ENCODE measurements at places on chromosomes 12 and 14. TPM values are rescaled to one million over a fixed set of nuclear protein-coding genes. Genes with fewer than 3 reads are reported as not detected.

DNA sequence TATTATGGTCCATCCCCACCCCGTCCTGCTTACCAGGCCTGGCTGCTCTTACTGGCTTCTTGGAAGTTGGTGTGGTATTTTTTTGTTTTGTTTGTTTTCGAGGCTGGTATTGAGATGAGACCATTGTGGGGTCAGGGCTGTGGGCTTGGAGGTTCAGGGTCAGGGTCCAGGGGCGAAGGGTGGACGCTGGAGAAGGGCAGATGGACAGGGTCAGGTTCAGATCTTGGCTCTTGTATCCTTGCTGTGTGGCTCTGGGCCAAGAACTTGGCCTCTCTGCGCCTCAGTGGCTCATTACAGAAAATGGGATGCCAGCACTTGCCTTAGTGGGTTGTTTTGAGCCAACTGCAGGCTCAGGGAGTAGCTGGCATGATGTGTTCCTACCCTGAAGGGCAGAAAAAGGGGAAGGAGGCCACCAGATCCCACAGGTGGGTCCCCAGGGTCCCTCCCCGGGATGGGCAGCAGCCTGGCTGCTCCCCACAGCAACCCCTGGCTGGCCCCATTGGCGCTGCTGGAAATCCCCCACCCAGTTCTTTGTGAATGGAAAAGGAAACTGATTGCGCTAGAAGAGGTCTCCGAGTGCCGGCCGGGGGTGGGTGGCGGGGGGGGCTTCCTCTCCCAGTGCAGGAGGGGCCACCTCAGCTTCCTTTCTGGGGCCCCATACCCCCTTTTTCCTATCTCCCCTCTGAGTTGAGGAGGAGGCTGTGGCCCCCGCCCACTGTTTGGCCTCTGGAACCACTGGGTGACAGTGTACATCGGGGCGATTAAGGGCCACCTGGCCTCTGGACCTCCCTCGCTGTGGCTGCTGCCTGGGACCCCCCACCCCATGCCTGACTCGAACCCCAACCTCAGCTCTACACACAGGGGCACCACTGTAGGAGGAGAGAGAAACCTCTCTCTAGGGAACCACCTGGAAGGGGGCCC lies 25.0 kb downstream of the SH2B3 start:
- no peaks in the 10 kb centered on the region for H3K36me3 ChIP-seq
- no peaks in the 10 kb centered on the region for H3K27me3 ChIP-seq
- peak overlapping the region; percentile 28 for H3K27ac ChIP-seq
- H3K4me3 ChIP-seq, result no peak overlapping the region

The KCNH3 gene
- total RNA-seq, result 2.2 TPM

DNA sequence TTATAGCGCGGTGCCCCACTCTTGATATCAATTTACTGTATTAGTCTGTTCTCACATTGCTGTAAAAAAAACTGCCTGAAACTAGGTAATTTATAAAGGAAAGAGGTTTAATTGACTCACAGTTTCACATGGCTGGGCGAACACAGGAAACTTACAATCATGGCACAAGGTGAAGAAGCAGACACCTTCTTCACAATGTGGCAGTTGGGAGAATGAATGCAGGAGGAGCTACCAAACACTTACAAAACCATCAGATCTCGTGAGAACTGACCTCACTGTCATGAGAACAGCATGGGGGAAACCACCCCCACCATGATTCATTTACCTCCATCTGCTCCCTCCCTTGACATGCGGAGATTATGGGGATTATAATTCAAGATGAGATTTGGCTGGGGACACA lies 42.3 kb downstream of the FBXO34 start:
- peaks cover 4% of the 10 kb centered on the region for H3K4me1 ChIP-seq
- H3K4me3 ChIP-seq, result no peak overlapping the region
- no peaks in the 10 kb centered on the region for H3K36me3 ChIP-seq
- no peak for DNase-seq
- no peak overlapping the region for H3K27ac ChIP-seq
- H3K27me3 ChIP-seq, result no peaks in the 10 kb centered on the region

The TMEM253 gene
- total RNA-seq, result not detected

DNA sequence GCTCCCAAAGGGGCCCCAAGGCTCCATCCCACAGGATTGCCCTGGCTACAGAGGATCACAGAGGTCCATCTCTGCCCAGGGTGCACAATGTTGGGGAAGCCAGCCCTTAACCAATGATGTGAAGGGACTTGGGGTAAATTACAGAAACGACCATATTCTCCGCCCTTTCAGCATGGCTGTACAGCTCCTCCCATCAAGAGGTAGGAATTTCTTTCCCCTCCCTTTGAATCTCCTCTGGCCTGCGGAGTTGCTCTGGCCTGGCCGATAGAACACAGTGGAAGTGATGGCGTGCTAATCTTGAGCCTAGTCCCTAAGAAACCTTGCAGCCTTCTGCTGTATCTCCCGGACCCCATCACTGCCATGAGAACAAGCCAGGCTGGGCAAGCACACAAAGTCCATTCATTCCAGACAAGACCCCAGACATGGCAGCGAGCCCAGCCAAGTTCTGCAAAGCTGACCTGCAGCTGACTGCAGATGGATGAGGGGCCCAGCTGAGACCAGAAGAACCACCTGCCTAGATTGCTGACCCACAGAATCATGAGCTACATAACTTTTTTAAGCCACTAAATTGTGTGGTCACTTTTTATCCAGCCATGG lies 6.9 kb upstream of the IFI27 start:
- no peak for DNase-seq
- no peaks in the 10 kb centered on the region for H3K27me3 ChIP-seq
- no peak overlapping the region for H3K4me3 ChIP-seq

DNA sequence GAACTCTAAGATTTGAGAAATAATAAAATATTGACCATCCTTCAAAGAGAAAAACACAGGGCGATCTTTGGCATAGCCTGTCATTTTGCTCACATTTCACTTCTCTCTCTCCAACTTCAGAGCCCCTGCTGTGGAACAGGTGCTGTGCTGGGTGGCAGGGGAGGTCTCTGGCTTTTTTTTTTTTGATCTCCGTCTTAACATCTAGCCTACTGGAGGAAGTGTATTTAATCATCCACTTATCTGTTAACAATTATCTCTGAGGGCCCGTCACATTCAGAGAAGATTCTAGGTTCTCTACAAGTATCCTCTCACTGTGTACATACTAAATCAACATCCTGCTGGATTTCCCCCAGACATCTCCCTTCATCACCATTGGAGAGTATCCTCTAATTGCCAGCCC lies 34.1 kb downstream of the CHST11 start:
- H3K27ac ChIP-seq, result no peak overlapping the region
- no peak overlapping the region for H3K4me3 ChIP-seq
- no peak for DNase-seq
- H3K36me3 ChIP-seq, result no peaks in the 10 kb centered on the region
- no peaks in the 10 kb centered on the region for H3K4me1 ChIP-seq

DNA sequence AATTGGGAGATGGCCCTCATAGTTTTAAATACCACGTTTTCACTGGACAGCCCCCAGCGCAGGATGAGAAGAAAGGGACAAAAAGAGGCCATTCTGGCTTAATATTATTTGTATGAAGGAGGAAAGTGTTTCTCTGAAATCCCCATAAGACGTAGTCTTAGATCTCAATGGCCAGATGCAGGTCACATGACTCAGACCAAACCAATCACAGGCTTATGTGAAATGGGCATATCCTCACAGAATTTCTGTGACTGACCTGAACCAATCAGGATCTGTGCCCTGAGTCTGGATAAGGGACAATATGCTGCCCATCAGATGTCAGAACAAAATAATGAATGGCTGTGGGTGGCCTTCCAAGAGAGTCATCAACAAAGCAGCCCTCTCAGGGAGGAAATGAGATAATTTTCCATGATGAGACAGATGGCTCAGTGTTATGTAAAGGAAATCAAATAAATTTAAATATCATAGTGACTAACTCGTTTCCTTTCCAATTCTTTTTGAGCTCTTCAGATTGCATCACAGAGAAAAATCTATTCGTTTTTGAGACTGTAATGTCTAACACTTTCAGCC lies 1009.5 kb upstream of the TMEM132C start:
- no peaks in the 10 kb centered on the region for H3K4me1 ChIP-seq
- no peak overlapping the region for H3K4me3 ChIP-seq
- no peak overlapping the region for H3K27ac ChIP-seq
- no peaks in the 10 kb centered on the region for H3K27me3 ChIP-seq
- DNase-seq, result no peak

DNA sequence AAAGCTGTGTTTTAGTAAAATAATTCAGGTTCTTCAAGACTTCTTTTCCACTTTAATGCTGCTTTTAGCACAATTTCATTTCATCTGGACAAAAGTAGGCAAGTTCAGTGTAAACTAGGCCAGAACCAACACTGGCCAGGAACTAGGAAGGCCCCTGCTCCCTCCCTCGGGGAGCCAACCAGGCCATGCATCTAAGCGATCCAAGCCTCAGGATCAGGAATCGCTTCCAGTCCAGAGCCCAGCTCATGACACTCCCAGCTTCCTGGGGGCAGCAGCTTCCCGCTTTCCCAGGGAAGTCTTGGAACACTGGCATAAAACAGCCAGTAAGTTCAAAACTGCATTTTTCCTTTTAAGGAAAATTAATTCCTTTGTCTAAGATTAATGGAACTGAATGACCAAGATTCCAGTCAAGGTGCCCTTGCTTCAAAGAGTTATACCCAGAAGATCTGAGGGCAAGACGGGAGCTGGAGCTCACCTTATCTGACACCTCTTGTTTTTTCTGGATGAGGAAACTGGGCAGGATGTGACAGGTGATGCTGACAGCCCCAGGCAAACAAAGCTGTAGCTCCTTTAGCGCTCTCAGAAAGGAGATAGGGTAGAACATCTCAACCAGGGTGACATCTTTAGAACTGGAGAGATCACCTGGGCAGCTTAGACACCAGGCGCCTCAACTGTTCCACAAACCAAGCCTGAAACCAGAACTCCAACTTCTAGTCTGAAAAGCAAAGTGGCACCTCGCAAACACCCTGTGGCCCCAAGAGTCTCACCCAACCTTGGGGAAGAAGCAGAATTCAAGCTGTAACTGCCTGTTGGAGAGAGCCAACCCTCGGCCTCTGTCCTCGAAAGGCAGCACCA lies 61.4 kb upstream of the PNMA1 start:
- H3K4me1 ChIP-seq, result peaks cover 11% of the 10 kb centered on the region
- no peak for DNase-seq
- H3K27ac ChIP-seq, result no peak overlapping the region
- H3K36me3 ChIP-seq, result no peaks in the 10 kb centered on the region
- no peak overlapping the region for H3K4me3 ChIP-seq

DNA sequence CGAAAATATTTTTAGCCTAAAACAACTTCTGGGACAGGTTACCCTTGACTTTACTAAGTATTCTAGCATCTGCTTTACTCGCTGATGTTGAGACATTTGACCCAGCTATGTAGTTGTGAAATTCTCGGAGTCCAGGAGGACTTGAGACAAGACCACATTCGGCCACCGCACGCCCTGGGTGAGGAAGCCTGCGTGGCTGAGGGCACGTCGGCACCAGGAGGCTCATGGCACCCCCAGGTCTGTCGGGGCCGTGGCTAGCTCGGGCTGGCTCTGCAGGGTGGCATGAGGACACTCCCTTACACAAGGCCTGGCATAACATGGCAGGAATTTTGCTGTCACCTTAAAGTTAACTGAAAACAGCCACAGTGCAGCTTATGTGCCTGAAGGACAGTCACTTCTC lies 58.1 kb upstream of the MMP17 start:
- no peak overlapping the region for H3K27ac ChIP-seq
- DNase-seq, result no peak
- H3K4me3 ChIP-seq, result no peak overlapping the region
- no peaks in the 10 kb centered on the region for H3K27me3 ChIP-seq
- no peaks in the 10 kb centered on the region for H3K36me3 ChIP-seq

- DNase-seq, result no peak
- no peak overlapping the region for H3K4me3 ChIP-seq
- peak overlapping the region; percentile 48 for H3K27ac ChIP-seq
- H3K36me3 ChIP-seq, result no peaks in the 10 kb centered on the region
Measured at GRCh38 chr12:19547271-19547671, 108.0 kb downstream of the AEBP2 start.

- H3K4me1 ChIP-seq, result no peaks in the 10 kb centered on the region
- H3K27ac ChIP-seq, result no peak overlapping the region
- no peak overlapping the region for H3K4me3 ChIP-seq
- H3K27me3 ChIP-seq, result no peaks in the 10 kb centered on the region
- H3K36me3 ChIP-seq, result no peaks in the 10 kb centered on the region
Measured at GRCh38 chr12:66929121-66929520, 250.2 kb upstream of the GRIP1 start.

The TEX22 gene
- total RNA-seq, result 0.73 TPM

DNA sequence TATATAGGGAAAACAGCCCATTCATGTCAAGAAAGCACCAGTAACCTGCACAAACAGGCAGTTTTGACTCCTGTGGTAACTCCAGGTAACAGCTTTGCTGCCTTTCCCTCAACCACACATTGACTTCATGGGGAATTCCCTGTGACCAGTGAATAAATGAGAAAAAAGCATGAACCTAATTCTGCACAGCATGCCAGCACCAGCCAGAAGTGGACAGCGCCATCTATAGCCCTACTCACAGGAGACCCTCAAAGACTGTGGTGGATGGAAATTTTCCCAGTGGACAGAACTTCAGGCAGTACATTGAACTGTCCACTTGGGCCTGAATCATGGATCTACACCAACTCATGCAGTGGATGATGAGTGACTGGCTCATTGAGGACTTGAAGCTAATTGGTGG lies 152.1 kb downstream of the SLC8A3 start:
- peaks cover 3% of the 10 kb centered on the region for H3K27me3 ChIP-seq
- no peak overlapping the region for H3K27ac ChIP-seq
- no peaks in the 10 kb centered on the region for H3K36me3 ChIP-seq
- no peak overlapping the region for H3K4me3 ChIP-seq
- DNase-seq, result no peak

DNA sequence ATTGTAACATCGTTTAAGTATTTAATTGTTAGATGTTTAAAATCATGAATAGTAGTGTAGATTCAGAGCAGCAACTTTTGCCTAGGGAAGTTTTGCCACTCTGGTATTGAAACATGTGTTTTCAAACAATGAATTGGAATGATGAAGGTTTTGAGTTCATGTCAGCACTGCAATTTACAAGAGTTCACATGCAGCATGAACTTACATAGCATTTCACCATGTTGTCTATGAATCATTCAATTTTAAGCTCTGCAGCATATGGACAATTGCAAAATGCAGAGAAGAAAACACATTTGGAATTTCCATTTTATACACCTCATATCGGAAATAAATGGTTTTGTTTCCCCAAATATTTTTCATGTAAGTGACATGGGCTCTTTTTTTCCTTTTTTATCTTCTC lies 170.7 kb upstream of the CDKN3 start:
- DNase-seq, result no peak
- no peak overlapping the region for H3K27ac ChIP-seq
- no peaks in the 10 kb centered on the region for H3K27me3 ChIP-seq
- H3K4me1 ChIP-seq, result no peaks in the 10 kb centered on the region
- no peaks in the 10 kb centered on the region for H3K36me3 ChIP-seq

The SIX1 gene
- 23.5 TPM for total RNA-seq

The SERPINA10 gene
- not detected for total RNA-seq

GRCh38 chr14:68247274-68247673 lies 427.7 kb downstream of the RAD51B start:
- peaks cover 7% of the 10 kb centered on the region for H3K4me1 ChIP-seq
- H3K4me3 ChIP-seq, result no peak overlapping the region
- no peaks in the 10 kb centered on the region for H3K27me3 ChIP-seq
- DNase-seq, result no peak
